ENCODE measurements at places on chromosomes 11 and 22.
A peak's percentile ranks its signal among the peaks of the same experiment; 100 is the strongest.

DNA sequence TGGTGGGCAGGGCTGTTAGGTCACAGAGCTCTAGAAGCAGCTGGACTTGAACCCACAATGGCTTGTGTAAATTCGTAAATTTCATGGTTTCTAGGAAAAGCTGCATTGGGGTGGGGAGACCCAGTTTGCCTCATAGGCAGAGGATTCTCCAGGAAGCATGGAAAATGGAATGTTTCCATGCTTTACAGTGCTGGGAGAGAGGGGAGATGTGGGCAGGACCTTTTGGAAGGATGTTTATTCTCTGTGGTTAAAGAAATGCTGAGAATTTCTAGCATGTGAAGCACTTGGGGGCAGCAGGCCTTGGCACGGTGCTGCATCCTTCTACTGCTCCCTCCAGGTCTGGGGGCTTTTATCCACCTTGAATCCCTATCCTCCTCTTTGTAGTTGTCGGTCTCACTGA lies 46.3 kb downstream of the TRAF6 start:
- DNase-seq, result no peak

GRCh38 chr11:44243595-44244343 lies 66.2 kb downstream of the ALX4 start:
- no peak for DNase-seq

- DNase-seq, result no peak
These were observed 51.4 kb downstream of the ELP4 start for GRCh38 chr11:31560842-31561476.

GRCh38 chr11:12266943-12267342 lies 110.4 kb upstream of the PARVA start:
- DNase-seq, result no peak

GRCh38 chr22:44925465-44926123 lies 84.2 kb downstream of the PHF21B start:
- no peak for DNase-seq

DNA sequence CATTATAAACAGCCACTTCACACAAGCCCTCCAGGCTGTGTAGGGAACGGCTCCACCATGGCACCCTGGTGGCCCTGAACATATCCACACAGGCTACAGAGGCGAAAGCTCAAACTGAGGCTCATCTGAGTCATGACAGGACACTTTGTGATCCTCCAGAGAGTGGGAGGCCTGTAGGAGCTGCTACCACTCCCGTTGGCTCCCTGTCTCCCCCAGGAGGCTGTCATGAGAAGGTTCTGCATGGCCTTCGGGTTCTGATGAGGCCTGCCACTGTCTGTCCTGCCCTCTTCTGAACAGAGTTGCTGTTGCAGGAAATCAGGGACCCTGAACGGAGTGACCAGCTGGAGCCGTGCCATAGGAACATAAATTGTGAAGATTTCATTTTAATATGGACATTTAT lies 23.8 kb upstream of the ALDH3B2 start:
- peak; percentile 52 for DNase-seq
